Stimulated activated CD8-positive, alpha-beta memory T cell treated with anti-CD3 and anti-CD28 coated beads, Interleukin-2, amount 100 ng/mL, for 1 hour (primary cell): ENCODE measurements at places on chromosomes 2 and 18.

- no peak for DNase-seq
Measured at GRCh38 chr2:85733121-85733960, 20.4 kb upstream of the ATOH8 start.

GRCh38 chr18:11246495-11247300, 97.3 kb upstream of the PIEZO2 start:
- DNase-seq = no peak

GRCh38 chr2:127161176-127162136, 54.5 kb upstream of the BIN1 start:
- DNase-seq = no peak

DNA sequence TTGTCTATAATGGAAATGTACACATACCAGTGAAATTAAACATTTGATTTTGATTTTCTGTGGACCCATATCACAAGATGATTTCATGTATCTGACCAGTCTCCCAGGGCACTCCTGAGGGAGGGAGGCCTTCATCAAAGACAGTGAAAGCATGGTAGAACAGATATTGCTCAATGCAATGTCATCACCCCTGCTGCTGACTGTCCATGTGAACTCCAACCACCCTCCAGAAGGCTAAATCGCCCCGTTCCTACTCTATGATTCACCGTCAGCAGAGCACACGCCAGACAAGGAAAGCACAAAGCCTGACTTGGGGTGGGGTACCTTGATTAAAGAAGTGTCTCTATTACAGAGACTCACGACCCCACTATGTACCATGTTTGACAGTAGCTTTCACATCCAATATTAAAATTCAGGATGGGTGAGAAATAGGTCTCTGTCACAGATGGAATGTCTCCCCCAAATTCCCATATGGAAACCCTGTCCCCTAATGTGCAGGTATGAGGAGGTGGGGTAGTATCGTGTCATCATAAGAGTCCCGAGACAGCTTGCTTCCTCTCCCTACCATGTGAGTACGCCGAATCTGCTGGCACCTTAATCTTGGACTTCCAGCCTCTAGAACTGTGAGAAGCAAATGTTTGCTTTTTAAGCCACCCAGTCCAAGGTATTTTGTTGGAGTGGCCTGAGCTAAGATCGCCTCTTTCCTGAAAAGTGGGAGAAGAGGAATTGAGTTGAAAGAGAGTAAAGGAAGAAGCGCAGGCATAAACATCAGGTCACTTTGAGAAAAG, 42.4 kb downstream of the CYB5A start:
- DNase-seq = no peak

GRCh38 chr2:119691651-119692245, 12.7 kb downstream of the TMEM177 start:
- DNase-seq = no peak

GRCh38 chr18:73235491-73235890, 367.7 kb upstream of the NETO1 start:
- DNase-seq = no peak
